ENCODE measurements at places on chromosomes 12 and 14.

- DNase-seq = no peak
Measured at GRCh38 chr12:72105849-72106248, 166.3 kb upstream of the TRHDE start.

DNA sequence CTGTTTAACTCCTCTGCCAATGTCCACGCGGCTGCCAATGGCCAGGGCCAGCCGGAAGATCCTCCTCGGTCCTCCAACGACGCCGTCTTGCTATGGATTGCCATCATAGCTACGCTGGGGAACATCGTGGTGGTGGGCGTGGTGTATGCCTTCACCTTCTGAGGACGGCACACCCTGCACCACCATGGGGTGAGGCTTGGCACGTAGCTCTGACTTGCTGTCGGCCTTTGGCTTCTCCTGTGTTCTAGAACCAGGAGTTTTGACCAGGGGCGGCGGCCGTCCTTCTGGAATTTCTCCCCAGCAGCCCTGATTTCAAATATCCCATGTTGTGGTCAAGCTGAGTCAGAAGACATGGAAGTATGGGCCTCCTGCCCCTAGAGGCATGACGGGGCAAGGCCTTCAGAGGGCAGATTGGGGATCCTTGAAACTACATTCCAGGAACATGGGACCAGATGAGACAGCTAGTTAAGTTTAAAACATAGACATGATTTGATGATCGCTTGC is 47.5 kb downstream of the C14orf132 start:
- DNase-seq = no peak

- DNase-seq = no peak
Measured at GRCh38 chr12:127489061-127489460, 777.9 kb upstream of the TMEM132C start.

GRCh38 chr14:76375484-76375883 is 453 bp upstream of the ESRRB start:
- DNase-seq = peak; percentile 7

DNA sequence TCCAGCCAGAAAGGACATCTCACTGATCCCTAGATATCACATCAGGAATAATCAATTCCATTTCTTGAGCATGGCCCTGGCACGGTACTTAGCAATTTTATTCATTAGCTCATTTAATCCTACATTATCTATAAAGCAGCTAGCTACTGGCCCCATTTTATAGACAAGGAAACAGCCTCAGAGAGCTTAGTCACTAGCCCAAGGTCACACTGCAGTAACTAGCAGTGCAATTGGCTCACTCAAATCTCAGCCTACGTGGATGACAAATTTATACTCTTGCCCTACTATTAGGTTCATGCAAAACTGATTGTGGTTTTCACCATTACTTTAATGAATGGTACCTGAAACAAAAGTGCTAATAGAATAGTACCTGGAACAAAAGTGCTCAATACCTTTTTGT is 41.7 kb downstream of the NUAK1 start:
- DNase-seq = no peak

GRCh38 chr14:89702073-89702875 is 252.3 kb downstream of the EFCAB11 start:
- DNase-seq = peak; percentile 20

Data from putamen (tissue), 1 donor.